ENCODE measurements at places on chromosomes 7 and 10.

DNA sequence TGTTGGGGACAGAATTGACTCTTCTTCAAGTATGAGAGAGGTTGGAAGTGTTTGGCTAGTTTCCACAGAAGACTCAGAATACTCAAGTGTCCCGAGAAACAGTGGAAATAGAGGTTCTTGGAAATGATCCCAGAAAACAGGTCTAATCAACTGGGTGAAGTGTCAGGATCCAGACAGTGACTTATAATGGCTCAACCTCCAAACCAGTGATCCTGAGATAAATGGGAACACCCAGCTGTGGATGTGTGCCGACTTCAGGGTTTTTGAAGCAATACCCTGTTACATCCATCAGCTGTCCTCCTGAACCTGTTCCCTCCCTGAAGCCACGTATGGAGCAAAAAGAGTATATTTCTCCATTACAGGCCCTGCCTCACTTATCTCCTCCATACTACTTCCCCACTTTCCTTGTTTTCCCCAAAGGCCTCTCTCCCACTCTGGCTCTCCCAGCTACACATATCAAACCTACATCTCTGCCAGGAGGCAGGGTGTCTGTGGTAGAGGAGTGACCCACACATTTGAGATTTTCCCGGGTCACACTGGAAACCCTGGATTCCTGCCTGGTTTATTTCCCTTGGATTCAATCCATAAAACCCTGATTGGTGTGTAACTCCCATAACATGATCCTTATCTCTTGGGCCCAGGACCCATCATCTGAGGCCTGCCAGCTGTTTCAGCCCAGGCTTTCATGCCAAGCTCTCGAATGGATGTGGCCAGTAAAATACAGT, 17.6 kb upstream of the ELOVL3 start:
- DNase-seq = no peak

- DNase-seq = no peak
Measured at GRCh38 chr7:74038194-74038961, 10.4 kb downstream of the ELN start.

GRCh38 chr7:13879143-13879542, 110.3 kb downstream of the ETV1 start:
- DNase-seq = no peak

DNA sequence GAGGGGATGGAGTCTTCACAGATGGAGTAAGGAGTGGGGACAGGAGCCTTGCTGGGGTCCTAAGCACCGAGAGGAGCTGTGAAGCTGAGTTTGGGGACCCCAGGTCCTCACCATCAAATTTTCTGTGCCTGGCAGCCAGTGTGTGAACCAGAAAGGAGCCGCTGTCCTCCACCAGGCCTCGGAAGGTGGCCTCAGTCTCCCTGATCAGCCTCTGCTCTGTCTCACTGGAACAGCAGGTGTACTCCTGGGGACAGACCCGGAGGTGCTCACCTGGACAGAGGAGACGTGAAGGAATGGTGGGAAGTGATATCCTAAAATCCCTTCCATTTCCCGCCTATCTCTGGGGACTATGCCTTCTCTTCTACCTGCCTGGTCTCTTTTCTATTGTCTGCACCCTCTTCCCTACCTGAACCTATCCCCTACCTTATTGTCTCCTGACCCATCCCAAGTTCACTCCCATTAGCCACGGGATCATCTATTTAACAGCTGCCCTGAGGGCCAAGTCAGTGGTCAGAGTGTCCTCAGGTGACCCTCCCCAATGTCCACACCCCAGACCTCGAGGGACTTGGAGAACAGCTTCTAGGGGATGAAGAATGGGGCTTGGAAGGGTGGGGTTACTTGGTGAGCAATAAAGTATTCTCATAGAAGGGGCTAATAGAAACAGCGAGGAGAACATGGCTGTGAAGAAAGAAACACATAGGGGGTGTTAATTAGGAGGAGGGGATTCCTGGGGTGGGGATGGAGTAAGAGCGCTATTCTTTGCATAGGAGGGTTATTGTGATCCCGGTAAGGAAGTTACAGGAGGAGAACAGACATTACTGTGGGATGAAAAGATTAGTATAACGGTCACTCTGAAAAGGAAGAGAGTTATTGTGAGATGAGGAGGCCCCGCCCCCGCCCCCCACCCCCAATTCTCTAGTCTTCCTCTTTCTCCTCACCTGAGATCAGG, 811 bp downstream of the GPC2 start:
- no peak for DNase-seq

GRCh38 chr7:1059200-1060091, 15.1 kb downstream of the GPR146 start:
- no peak for DNase-seq

GRCh38 chr7:15648461-15648961, 38.0 kb downstream of the MEOX2 start:
- DNase-seq = no peak

DNA sequence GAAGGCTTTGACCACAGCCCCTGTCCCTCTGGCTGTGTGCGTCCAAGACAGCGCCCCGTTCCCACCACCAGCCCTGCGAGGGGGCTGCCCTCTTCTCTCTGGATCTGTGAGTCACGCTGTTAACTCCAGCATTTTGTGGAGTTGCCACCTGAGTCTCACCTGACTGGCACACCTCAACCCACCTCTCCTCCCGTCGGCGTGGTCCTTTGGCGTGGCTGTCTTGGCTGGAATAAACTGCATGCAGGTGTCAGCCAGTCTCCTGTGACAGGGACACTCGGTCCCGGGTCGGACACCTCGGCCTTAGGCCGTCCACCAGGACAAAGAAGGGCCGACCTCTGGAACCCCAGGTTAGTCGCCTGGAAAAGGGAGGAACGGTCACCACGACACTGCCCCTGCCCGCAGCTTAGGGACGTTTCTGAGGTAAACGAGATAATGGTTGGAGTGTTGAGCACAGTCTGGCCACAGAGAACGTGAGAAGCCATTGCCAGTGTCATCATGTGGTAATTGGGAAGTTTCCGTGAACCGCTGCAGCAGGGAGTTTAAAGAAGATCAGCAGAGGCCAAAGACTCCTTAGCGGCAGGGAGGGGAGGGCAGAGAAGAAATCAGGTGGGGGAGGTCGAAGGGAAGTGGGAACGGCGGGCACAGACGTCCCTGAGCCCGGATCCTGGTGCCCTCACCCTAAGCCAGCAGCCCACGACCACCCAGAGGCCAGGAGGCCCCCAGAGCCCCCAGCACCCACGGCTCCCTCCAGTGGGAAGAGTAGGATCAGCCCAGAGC, 73.6 kb upstream of the FAM20C start:
- no peak for DNase-seq

DNA sequence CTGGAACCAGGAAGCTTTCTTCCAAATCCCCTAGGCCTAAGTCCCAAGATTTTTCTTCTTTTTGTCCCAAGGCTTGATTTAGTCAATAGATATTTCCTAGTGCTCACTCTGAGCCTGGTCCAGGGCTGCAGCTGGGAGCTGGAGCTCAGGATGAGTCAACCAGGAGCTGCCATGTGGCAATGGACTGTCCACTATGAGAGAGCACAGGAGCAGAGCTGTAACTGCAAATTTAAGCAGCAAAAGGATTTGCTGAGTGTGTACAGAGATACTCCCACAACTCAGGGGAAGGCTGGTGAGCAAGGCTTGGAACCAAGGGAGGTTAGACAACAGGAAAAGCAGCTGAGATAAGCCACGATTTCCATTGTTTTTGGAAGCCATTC, 92.1 kb upstream of the CXCL12 start:
- DNase-seq = peak; percentile 37

DNA sequence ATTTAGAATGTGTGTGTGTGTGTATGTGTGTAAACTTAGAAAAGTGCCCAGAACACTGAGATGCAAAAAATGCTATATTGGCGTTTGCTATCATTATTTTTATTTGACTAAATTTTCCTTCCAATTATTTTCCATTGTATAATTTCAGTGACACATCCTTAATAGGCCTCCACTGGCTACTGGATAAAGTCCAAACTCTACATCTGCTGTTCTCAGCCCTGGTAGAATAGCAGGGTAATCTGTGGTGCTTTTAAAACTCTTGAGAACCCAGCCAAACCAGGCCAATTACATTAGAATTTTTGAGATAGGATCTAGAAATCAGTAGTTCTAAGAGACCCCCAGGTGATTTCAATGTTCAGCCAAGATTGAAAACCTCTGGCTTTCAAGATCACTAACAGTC, 66.4 kb downstream of the ZNF503 start:
- no peak for DNase-seq

GRCh38 chr10:97479939-97480338, 18.3 kb downstream of the MMS19 start:
- DNase-seq = no peak
